ENCODE measurements at places on chromosomes 16 and 17.

DNA sequence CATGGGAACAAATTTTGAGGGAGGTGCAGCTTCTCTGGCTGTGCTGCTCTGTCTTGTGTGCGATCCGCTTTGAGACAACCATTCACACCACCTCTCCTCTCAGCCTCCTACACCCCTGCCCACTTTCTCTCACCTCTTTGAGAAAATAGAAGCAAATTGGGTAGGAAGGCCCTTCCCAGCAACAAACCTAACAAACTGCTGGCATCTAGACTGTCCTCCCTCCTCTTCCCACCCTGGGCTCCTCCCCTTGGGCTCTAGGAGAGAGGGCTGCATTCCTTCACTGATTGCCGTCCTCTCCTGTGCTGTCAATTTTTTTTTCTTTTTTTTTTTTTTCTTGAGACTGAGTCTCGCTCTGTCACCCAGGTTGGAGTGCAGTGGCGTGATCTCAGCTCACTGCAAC is 13.5 kb downstream of the CDIPT start:
- no peak for DNase-seq

GRCh38 chr17:17924131-17924856 is 47.9 kb downstream of the TOM1L2 start:
- no peak for DNase-seq

GRCh38 chr16:2777903-2778629 is 986 bp upstream of the ELOB start:
- no peak for DNase-seq

DNA sequence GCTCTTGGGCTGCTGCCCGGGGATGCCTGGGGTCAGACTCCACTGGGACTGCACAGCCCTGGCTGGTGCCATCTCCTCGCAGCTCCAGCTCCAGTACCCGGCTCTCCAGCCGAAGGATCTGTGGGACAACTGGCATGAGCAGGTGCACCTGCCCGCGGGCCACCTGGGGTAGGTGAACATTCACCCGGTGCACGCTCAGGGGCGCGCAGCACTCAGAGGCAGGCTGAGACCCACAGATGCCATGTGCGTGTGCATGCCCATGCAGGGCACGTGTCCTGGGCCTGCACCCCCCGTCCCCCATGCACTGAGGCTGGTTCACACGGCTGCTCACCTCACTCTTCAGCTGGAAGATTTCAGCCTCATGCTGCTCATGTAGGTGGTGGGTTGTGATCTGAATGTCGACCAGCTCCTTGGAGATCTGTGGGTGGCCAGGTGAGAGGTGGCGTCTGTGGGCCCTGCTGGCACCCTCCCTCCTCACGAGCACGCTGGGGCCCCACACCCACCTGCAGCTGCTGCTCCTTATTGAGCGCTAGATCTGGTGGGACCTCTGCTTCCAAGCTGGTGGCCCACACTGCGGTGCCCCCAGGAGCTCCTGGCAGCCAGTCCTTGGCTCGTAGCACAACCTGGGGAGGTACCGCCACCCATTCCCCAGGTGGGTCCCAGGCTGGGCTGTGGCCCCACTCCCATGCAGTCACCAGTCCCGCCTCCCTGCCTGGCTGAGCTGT is 618 bp downstream of the CCDC78 start:
- DNase-seq = no peak

DNA sequence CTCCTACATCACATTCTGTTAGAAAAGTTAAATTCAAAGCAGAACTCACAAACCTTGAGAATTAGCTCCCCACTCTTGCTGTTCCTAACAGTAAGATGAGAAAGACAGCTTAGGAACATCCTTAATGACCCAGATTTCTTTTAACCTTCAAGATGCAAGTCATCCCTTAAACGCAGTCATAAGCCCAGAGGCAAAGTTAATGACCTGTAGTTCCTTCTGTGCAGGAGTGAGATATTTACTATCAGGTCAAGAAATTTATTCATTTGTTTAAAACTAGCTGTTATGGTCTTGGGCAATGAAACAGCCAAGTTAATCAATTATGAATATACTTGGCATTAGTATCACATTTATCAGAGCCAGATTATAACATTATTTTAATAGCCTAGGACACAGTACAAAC is 37.1 kb downstream of the NXPH3 start:
- DNase-seq = no peak

DNA sequence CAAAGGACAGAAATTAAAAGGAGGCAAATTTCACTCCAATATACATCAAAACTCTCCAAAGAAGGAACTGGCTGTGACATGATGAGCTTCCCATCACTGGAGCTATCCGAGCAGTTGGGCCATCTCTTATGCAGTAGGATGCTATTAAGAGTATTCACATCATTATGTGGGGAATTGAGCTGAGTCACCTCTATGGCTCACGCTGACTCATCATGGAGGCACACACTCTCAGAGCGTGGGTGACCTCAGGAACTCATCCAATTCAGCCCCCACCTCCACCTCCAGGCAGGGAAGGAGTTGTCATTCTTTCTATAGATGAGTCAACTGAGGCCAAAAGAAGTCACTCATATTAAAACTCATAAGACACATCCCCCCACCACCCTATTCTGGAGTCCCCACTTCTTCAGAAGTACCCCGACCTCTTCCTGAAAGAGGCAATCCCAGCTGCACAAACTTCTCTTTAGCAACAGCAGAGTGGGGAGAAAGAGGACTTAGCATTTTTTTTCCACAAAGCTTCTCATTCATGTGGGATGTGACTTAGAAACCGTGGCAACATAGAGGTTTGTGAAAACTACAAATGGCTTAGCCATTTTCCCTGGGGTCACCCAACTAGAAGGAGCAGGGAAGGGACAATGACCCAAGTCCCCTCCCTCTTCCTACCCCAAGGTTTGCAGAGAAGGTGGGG is 32.5 kb downstream of the ABCC12 start:
- DNase-seq = peak; percentile 97

DNA sequence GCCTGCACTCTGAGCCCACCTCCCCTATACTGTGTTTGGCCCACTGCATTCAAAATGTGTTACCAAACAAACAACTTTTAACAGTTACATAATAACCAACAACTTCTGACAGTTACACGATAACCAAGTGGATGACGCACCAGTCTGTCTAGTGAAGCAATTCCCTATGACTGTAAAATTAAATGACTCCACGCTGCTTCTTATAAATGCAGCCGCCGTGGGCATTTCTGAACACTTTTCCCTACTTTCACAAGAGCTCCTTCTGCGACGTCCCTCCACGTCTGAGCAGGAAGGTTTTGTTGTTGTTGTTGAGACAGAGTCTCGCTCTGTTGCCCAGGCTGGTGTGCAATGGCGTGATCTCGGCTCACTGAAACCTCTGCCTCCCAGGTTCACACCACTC is 27.6 kb downstream of the ZNF276 start:
- no peak for DNase-seq

GRCh38 chr17:75153780-75154194 is 525 bp downstream of the JPT1 start:
- no peak for DNase-seq

Measured in Panc1 (cell line).